ENCODE measurements at places on chromosomes 13 and 19. TPM values are rescaled to one million over a fixed set of nuclear protein-coding genes. Genes with fewer than 3 reads are reported as not detected.

Gene C13orf46
- 0.37 TPM for total RNA-seq

Gene KLF2
- 72.1 TPM for total RNA-seq

Gene KBTBD6
- 10.7 TPM for total RNA-seq

Gene CGB8
- total RNA-seq, result not detected

Gene SOX1
- total RNA-seq, result not detected

Gene CFAP97D2
- not detected for total RNA-seq

Gene ZNF708
- total RNA-seq, result 3.1 TPM

Gene DLL3
- total RNA-seq, result not detected

Gene ZNF440
- total RNA-seq, result 4.5 TPM

Gene DAND5
- 11.2 TPM for total RNA-seq

Gene CGB3
- total RNA-seq, result not detected

Gene FFAR3
- not detected for total RNA-seq

Gene ZNF491
- total RNA-seq, result 2.6 TPM

Gene NXNL1
- total RNA-seq, result not detected

Gene UPF3A
- 22.2 TPM for total RNA-seq

Gene FARP1
- total RNA-seq, result 14.9 TPM

Gene HIF3A
- 81.4 TPM for total RNA-seq

Gene ZNF699
- total RNA-seq, result 2.7 TPM

Gene MAP1S
- total RNA-seq, result 25.5 TPM

Gene NR2F6
- total RNA-seq, result 82.4 TPM

Gene CRB3
- total RNA-seq, result not detected

Gene GSX1
- total RNA-seq, result not detected

Gene SELENOV
- total RNA-seq, result not detected

Gene ZNF208
- 25.5 TPM for total RNA-seq

Gene PEX11G
- total RNA-seq, result 0.84 TPM

Gene LHB
- total RNA-seq, result not detected
